ENCODE measurements at places on chromosomes 16 and 17.

GRCh38 chr16:50289950-50290764, 23.8 kb downstream of the ADCY7 start:
- DNase-seq, result no peak

GRCh38 chr16:87936375-87937230, at the start of gene CA5A:
CA5A (minus strand) TSS chr16:87936529; CDS start chr16:87936450, 79 bp downstream.
- no peak for DNase-seq

DNA sequence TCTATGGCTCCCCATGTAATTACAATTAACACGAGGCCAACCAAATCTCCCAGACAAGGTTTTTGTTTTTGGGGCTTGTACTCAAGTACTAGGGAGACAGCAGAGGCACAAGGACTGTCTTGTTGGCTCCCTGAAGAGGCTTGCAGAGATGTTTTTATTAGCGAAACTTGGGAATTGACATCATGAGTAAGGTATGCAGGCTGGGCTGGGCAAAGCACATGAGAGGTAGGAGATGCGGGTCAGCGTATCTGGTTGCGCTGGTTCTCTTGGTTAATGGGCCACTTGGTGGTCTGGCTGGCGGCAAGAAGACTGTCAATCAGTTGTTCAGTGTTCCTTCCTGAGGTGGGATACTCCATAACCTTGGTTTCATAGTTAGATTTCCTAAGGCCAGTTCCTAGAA, 28.9 kb downstream of the LCMT1 start:
- no peak for DNase-seq

DNA sequence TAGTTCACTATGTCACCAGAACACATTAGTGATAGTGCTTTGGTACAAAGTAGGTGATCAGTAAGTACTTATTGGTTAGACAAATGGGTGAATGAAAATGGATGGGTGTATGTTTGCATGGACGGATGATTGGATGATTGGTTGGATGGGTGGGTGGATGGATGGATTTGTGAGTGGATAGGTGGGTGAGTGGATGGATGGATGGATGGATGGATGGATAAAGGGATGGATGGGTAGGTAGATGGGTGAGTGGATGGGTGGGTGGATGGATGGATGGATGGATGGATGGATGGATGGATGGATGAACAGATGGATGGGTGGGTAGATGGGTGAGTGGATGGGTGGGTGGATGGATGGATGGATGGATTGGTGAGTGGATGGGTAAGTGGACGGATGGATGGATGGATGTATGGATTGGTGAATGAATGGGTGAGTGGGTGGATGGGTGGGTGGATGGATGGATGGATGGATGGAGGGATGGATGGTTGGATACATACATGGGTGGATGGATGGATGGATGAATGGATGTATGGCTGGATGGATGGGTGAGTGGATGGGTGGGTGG, 225.3 kb upstream of the GSE1 start:
- DNase-seq, result no peak

DNA sequence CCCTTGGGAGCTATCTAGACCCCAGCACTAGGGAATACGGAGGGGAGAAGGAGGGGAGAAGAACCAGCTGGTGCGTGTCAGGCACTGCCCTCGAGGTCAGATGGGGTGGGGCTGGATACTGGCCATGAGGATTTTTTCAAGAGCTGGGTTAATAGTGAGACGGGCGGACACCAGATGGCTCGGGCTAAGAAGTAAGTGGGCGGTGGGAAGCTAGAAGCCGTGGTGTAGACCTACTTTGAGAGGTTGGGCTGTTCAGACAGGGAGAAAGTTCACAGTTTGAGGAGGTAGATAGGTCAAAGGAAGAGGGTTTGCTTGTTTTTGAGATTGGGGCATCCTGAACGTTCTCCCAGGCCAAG, 303.8 kb downstream of the SEC14L1 start:
- DNase-seq, result no peak

Measured in CD4-positive, alpha-beta T cell treated with Interferon alpha-2 for 1 hour (primary cell).